CD14-positive monocyte (primary cell): ENCODE measurements at places on chromosomes 7 and 10.

DNA sequence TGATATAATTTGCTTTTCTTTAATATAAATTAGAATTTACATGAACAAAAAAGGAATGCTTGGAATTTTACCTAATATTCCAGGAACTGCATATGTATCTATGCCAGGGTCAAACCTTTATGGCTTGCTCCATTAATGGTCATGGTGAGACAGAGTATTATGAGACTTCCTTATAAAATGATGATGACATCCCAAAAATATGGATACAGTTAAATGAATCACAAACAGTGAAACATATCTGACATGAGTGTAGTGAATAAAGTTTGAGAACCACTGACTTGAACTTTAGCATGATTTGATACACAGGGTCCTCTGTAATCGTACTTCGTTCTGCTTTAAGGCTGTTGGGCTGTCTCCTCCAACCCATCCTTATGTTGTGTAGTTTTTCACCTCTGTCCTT, 51.8 kb downstream of the MARCHF5 start:
- no peak for DNase-seq

GRCh38 chr7:42099066-42099465, 137.9 kb downstream of the GLI3 start:
- DNase-seq = no peak

DNA sequence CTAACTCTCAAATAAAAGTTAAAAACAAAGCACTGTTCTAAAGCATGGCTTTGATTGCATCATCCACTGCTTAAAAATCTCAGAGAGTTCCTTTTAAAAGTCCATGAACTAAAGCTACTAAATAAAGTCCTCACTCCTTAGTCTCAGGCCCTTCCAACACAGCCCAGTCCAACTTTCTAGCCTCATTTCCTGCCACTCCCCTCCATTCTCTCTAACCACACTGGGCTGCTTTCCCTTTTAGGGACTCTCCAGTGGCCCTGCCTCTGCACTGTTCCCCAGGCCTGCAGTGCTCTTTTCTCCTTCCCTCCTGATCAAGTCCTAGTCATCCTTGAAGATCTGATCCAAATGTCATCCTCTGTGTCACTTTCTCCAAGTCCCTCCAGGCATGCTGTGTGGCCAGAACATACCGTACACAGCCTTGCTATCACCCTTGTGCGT, 56.9 kb upstream of the PPP1R3C start:
- DNase-seq = no peak

DNA sequence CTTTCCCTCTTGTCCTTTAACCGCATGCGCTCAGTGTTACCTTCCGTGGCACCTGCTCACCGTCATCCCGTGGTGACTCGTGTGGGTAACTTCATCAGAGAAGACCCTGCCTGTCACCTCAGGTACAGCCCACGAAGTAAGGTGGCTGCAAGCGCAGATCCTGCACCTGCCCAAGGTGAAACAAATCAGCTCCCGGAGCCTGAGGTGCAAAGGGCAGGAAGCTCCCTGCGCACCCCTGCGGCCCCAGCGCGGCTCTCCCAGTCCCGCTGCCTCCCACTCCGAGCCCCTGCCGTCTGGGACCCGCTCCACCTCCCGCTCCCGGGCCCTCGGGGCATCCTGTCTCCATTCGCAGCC, 110.9 kb upstream of the LANCL2 start:
- DNase-seq = no peak

DNA sequence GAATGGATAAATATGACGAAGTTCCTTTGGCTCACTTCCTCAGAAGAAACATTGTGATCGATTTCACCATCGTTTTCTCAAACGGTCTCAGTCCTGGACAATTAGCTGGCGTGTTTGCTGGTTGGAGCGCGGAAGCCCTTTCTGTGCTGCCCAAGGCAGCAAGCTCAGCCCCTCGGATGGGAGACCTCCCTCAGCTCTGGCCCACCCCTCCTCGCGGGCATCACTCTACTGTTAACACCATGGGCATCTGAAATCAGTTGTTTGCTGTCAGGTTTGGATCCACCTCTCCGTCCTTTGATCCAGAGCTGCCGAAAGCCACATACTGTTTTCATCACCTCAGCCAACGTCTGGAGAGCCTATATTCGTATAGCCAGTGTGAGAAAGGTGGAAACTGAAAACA, 68.2 kb downstream of the C10orf143 start:
- DNase-seq = no peak

GRCh38 chr7:47659664-47660462, 78.0 kb upstream of the TNS3 start:
- DNase-seq = no peak

- DNase-seq = peak; percentile 29
These were observed 115.2 kb downstream of the SORBS1 start for GRCh38 chr10:95445837-95446486.

- DNase-seq = no peak
These were observed 14.4 kb downstream of the MTPN start for GRCh38 chr7:135962802-135963201.

DNA sequence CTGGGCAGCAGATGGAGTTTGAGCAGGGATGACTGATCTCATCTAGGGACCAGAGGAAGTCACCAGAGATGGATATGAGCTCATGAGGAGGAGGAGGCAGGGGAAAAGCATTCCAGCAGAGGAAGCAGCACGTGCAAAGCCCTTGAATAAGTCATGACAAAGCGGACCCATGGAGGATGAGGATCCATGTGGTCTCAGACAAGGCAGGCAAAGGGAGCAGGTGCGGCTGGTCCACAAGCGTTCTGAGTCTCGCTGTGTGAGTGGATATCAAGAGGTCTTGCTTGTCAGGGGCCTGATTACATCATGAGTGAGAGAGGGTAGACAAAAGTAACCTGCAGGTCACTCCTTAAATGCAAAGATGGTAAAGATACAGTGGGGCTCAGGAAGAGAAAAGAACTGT, 307.6 kb downstream of the GRID1 start:
- DNase-seq = no peak

GRCh38 chr7:78835897-78836296, 617.6 kb downstream of the MAGI2 start:
- DNase-seq = no peak

DNA sequence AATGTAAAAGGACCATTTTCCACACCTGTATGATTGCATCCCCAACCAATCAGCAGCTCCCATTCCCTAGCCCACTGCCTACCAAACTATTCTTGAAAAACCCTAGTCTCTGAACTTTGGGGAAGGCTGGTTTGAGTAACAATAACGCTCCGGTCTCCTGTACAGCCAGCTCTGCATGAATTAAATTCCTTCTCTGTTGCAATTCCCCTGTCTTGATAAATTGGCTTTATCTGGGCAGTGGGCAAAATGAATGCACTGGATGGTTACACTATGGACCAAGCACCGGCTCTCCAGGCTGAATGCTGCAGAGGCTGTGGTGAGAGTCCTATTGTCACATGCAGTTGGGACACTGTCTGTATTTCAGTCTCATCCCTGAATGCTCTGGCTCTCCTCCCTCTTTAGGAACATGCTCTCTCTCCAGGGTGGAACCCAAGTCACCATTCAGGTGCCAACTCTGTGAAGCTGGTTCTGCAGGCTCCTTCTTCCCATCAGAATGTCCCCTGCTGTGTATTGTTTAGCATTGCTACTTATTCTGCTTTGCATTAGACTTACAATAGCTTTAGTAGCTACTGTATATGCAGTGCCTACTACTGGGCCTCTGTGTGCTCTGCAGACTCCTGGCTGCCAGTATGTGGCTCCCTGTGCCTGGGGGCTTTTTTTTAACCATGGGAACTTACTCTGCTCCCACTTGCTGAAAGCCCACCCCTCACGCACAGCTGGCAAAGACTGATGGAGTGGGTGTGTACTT, 6.9 kb downstream of the CCL24 start:
- no peak for DNase-seq

GRCh38 chr7:135978624-135979023, 1.5 kb upstream of the MTPN start:
- DNase-seq = no peak

DNA sequence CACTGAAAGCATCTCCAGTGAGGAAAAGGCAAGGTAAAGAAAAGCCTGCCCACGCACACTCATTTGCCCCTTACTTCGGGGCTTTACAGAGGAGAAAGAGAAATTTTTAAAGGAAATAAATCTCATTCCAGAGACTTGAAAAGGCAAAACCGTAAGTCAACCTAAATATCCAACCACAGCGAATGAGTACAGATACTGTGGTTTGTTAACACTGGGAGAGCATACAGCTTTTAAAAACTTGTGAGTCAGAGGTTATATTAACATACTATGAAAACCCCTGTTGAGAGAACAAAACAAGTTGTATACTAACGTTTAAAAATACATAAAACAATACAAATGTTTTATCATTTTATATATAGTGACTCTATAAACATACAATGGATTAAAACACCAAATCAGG, 28.6 kb upstream of the ST7 start:
- no peak for DNase-seq

DNA sequence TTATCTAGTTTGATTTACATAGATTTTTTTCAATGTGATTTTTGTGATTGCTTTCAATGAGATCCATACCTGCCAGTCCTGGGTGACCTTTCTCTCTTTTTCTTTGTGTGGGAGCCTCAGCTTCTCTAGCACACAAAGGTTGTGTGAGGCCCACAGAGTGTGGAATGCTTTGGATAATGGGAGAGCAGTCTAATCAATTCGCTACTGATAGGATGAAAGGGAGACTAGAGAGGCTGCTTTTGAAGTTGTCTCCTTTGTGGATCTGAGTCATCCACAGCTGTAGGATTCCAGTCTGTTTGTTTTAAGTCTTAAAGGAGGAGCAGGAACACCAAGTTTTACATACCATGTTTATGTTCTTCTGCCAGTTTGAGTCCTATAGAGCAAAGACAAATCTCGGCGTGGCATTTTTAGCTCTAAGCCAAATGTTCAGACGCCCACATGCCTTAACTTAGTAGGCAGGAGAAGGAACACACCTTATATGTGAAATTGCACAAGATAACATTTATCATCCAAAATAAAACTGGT, 330.0 kb downstream of the ARL4A start:
- no peak for DNase-seq

DNA sequence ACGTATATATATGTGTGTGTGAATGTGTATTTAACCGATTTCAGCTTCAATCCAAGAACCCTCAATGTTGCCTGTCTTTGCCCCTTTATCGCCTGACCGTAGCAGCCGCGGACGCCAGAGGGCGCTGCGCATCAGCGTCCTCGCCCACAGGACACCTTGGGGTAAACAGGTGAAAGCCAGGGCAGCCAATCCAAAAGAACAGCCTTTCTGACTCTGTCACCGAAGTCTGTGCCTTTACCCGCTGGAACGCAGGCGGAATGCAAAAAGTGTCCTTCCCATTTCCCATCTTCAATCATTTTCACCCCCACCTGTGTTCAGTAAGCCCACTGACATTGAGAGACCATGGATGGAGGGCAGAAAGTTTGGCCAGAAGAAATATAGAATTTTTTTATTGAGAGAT, 3.6 kb downstream of the NXPH1 start:
- DNase-seq = no peak

DNA sequence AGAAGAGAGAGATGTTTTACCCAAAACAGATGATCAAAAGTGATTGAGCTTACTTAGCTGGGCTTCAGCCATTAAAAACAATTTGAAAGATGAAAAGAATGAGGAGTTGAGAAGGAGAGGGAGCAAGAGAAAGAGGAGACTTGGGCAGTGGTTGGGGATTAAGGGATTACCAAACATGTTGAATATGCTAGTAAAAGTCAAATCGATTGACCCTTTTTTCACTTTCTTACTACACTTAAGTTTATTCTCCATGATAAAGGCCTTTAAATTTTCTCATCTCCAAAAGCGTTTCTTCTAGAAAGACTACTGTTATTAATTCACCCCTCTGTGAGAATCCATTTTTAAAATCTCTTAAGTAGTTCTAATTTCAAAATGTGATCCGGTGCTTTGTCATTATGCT, 1254.0 kb upstream of the PHF14 start:
- DNase-seq = no peak

DNA sequence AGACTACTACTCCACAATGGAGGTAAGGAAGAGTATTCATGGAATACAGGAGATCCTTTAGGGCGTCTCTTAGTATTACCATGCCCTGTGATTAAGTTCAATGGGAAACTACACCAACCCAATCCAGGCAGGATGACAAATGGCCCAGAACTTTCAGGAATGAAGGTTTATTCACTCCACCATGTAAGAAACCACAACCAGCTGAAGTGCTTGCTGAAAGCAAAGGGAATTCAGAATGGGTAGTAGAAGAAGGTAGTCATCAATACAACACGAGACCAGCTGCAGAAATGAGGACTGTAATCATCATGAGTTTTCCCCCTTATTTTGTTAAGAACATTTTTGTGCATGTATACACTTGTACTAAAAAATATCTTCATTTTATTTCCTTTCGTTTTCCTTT, 76.6 kb downstream of the GPR37 start:
- no peak for DNase-seq
